ENCODE measurements at places on chromosomes 1 and 21.
A peak's percentile ranks its signal among the peaks of the same experiment; 100 is the strongest.

DNA sequence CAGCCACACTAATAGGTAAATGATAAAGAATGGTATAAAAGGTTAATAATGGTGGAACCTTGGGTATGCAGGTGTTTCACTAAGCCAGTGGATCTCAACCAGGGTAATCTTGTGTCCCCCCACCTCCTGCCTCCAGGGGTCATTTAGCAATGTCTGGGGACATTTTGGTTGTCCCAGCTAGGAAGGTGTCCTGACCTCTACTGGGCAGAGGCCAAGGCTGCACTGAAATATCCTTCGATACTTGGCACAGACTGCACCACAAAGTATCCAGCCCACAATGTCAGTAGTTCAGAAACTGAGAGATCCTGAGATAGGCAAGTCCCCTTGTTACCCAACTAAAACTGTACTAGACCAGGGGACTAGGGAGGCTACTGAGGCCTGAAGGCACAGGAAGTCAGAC is 113.6 kb upstream of the TIAM1 start:
- DNase-seq, result no peak

DNA sequence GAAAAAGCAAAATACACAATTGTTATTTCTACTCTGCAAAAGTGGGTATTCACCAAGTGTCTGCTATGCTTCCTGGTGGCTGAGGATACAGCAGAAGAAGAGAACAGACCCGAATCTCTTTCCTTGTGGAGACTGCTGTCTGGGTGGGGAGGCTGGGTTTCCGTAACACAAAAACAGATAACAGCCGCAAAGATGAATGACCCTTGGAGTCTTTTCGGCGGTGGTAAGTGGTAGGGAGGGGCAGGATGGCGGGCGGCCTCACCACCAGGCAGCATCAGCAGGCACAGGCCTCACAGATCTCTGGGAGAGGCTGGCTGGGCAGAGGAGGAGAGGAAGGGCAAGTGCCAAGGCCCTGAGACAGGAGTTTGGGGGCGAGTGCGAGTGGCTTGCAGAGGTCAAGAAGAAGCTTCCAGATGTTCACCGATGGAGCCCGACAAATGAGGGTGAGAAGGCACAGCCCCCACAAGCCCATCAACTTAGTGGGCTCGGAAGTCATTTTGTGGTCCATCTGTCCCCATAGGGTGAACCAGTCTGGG is 164.2 kb downstream of the RHOU start:
- DNase-seq, result no peak

- no peak for DNase-seq
These were observed 19.9 kb upstream of the LDLRAP1 start for GRCh38 chr1:25523542-25523941.

DNA sequence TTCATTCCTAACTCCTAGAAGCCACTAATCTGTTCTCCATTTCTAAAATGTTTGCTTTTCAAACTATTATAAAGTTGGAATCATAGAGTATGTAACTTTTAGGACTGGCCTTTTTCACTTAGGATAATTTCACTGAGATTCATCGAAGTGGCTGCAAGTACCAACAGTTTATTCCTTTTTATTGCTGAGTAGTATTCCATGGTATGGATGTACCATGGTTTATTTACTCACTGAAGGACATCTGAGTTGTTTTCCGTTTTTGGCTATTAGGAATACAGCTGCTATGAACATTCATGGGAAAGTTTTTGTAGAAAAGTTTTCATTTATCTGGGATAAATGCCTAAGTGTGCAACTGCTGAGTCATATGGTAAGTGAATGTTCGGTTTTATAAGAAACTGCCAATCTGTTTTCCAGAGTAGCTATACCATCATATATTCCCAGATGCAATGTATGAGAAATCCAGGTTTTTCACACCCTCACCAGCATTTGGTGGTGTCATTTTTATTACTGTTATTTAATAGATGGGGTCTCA is 66.3 kb downstream of the SLC27A3 start:
- no peak for DNase-seq

GRCh38 chr1:111737216-111738132 is 1.7 kb downstream of the INKA2 start:
- DNase-seq, result no peak

- no peak for DNase-seq
These were observed 743 bp upstream of the KRTAP10-10 start for GRCh38 chr21:44636209-44637017.

- DNase-seq, result no peak
These were observed 1.5 kb downstream of the NAXE start for GRCh38 chr1:156592910-156593660.

- DNase-seq, result no peak
These were observed 45.8 kb upstream of the TTC34 start for GRCh38 chr1:2847086-2847985.

GRCh38 chr1:66767626-66768025 is 15.4 kb downstream of the DYNLT5 start:
- no peak for DNase-seq

GRCh38 chr1:153028766-153029165 is 2.2 kb upstream of the SPRR1B start:
- no peak for DNase-seq

- no peak for DNase-seq
These were observed 509.0 kb upstream of the CXADR start for GRCh38 chr21:17003763-17004373.

DNA sequence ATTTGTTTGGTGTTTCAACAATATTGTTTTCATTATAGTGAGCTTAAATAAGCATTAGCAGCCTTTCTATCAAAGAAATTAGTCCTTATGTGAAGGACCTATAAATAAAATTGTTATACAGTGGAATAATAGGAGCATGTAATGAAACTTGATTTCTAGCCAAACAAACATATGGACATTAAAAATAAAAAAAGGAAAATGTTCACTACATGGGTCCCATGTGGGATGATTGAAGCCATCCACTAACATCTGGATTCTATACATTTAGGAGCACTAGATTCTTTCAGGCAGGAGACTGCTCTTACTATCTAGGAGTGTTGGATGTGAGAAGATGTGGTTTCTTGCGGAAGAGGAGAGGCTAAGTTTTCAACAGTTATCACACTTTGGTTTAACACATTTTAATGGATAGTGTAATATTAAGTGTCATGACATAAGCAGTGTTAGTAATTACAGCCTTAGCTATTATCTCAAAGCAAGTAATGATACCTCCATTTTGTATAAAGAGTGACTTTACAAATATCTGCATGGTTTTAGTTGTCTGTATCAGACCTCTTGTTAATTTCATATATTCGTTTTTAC is 62.3 kb downstream of the LYPLAL1 start:
- no peak for DNase-seq

DNA sequence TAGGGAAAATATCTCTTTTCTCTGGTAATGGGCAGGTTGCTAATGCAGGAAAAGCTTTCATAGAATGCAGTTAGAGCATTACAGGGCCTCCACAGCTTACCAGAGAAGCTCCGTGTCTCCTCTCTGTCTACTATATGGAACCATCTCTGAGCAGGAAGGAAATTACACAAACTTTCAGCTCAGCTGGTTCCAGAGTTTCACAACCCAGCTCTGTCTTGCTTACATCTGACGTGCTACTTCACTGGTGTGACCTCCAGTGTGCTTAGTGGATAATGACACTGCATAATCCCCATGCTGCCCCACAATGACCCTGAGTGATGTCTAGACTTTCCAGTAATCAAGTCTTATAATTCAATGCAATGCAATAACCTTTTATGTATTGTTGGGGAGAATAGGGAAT is 4.3 kb upstream of the FGGY start:
- peak; percentile 35 for DNase-seq

- no peak for DNase-seq
These were observed 265.9 kb downstream of the PRDM2 start for GRCh38 chr1:13965770-13966398.

DNA sequence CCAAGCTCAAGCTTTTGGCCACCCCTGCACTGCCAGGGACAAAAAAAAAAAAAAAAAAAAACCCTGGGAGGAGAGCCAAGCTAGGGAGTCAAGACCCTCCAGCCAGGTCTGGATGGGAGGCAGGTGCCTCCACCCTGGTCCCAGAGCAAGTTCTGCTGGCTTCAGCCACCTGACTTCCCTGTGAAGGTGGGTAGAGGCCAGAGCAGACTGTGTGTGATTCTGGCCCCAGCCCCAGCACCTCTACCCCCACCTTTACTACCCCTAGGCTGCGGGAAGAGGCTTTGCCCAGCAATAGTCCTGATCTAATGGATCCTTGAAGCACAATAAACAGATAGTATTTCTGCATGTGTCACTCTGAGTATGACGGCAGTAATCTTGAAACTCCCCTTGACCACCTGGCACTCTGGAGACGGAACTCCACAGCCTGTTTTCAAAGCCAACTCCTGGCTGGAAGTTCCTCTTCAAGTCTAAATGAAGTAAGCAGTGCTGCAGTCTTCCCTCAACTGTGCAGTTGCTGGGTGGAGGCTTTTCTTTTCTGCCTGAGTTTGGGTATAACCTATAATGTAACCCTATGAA is 9.8 kb downstream of the PDZK1IP1 start:
- no peak for DNase-seq

- DNase-seq, result no peak
These were observed 159.9 kb upstream of the NEGR1 start for GRCh38 chr1:72442262-72442661.

- no peak for DNase-seq
These were observed 146.3 kb upstream of the C8B start for GRCh38 chr1:57112148-57112547.

GRCh38 chr1:59357645-59358320 is 60.9 kb downstream of the FGGY start:
- no peak for DNase-seq

All from GM12864 (cell line).